Activated CD4-positive, alpha-beta T cell treated with anti-CD3 and anti-CD28 coated beads for 36 hours (primary cell): ENCODE measurements at places on chromosomes 7 and 10. TPM values are rescaled to one million over a fixed set of nuclear protein-coding genes. Genes with fewer than 3 reads are reported as not detected.

Gene SPDYE8
- total RNA-seq = not detected

Gene OR2A12
- total RNA-seq = not detected

Gene MBL2
- not detected for total RNA-seq

DNA sequence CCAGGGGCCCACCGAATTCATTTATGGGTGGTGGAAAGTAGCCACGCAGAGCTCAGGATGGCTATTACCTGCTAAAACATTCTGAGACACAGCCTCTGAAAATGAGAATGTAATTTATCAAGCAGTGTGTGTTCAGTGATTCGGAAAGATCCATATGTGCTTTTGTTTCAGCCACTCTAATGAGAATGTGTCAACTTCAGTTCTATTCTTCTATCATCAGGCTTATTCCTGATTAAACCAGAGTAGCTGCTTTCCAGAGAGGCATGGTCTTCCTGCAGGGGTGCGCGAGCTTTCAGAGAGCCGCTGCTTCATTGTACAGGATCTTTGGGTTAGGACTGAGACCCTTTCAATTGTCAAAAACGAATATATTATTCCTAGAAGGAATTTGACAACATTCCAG, 167.6 kb downstream of the OTUD1 start:
- no peak overlapping the region for H3K27ac ChIP-seq
- no peaks in the 10 kb centered on the region for H3K36me3 ChIP-seq
- H3K4me3 ChIP-seq = no peak overlapping the region
- DNase-seq = no peak

- H3K4me1 ChIP-seq = peaks cover 20% of the 10 kb centered on the region
- DNase-seq = no peak
- H3K27me3 ChIP-seq = no peaks in the 10 kb centered on the region
- no peaks in the 10 kb centered on the region for H3K36me3 ChIP-seq
- H3K4me3 ChIP-seq = peak overlapping the region; percentile 72
Measured at GRCh38 chr10:103677486-103678177, 177.7 kb downstream of the SH3PXD2A start.

- no peak for DNase-seq
- no peaks in the 10 kb centered on the region for H3K4me1 ChIP-seq
- no peaks in the 10 kb centered on the region for H3K27me3 ChIP-seq
- H3K27ac ChIP-seq = no peak overlapping the region
Measured at GRCh38 chr10:78772986-78773530, 295.7 kb upstream of the ZMIZ1 start.

DNA sequence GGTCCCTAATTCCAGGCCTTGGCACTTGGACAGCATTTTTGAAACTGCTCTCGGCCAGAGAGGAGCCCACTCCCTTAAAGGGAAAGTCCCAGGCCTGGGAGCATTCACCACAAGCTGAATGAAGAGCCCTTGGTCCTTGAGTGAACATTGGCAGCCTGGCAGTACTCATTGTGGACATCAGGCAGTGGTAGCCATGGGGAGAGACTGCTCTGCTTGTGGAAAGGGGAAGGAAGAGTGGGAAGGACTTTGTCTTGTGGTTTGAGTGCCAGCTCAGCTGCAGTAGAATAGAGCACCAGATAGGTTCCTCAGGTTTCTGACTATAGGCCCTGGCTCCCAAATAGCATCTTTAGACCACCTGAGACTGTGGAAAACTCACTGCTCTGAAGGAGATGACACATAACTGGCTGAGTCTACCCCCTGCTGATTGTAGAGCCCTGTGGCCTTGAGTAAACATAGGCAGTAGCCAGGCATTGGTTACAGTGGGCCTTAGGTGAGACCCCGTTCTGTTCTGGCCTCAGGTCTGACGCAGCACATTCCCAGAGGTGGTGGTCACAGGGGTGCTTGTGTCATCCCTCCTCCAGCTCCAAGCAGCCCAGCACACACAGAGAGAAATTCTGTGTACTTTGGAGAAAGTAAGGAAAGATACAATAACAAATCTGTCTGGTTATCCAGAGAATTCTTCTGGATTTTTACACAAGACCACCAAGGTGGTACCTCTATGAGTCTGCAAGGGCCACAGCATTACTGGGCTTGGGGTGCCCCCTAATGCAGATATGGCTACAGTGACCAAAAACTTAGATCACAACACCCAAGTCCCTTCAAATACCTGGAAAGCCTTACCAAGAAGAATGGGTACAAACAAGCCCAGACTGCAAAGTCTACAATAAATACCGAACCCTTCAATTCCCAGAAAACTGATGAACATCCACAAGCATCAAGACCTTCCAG, 153.8 kb downstream of the GNAI1 start:
- no peaks in the 10 kb centered on the region for H3K36me3 ChIP-seq
- H3K27me3 ChIP-seq = no peaks in the 10 kb centered on the region
- H3K4me1 ChIP-seq = no peaks in the 10 kb centered on the region
- H3K27ac ChIP-seq = no peak overlapping the region

DNA sequence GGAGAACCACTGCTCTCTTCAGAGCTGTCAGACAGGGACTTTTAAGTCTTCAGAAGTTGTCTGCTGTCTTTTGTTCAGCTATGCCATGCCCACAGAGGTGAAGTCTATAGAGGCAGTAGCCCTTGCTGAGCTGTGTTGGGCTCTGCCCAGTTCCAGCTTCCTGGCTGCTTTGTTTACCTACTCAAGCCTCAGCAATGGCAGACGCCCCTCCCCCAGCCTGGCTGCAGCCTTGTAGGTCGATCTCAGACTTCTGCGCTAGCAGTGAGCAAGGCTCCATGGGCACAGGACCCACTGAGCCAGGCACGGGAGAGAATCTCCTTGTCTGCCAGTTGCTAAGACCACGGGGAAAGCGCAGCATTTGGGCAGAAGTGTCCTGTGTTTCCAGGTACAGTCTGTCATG, 12.1 kb upstream of the CPA2 start:
- peaks cover 2% of the 10 kb centered on the region for H3K27me3 ChIP-seq
- H3K36me3 ChIP-seq = peaks cover 3% of the 10 kb centered on the region
- DNase-seq = no peak
- no peak overlapping the region for H3K4me3 ChIP-seq
- H3K4me1 ChIP-seq = no peaks in the 10 kb centered on the region
- no peak overlapping the region for H3K27ac ChIP-seq

GRCh38 chr10:129419397-129419796, 47.6 kb upstream of the MGMT start:
- no peak overlapping the region for H3K4me3 ChIP-seq
- no peak overlapping the region for H3K27ac ChIP-seq
- H3K4me1 ChIP-seq = no peaks in the 10 kb centered on the region

- no peaks in the 10 kb centered on the region for H3K36me3 ChIP-seq
- H3K4me3 ChIP-seq = no peak overlapping the region
- no peak for DNase-seq
Measured at GRCh38 chr10:100710151-100710871, 35.1 kb upstream of the PAX2 start.

DNA sequence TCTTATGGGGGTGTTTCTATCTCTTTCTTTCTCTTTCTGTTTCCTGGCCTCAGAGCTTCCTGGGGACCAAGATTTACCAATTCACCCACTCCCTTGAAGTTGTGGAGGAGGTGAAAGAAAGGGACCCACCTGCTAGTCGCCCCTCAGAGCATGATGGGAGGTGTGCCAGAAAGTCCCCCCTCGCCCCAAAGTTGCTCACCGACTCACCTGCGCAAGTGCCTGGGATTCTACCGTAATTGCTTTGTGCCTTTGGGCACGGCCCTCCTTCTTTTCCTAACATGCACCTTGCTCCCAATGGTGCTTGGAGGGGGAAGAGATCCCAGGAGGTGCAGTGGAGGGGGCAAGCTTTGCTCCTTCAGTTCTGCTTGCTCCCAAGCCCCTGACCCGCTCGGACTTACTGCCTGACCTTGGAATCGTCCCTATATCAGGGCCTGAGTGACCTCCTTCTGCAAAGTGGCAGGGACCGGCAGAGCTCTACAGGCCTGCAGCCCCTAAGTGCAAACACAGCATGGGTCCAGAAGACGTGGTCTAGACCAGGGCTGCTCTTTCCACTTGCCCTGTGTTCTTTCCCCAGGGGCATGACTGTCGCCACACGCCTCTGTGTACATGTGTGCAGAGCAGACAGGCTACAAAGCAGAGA, 12.2 kb downstream of the AQP1 start:
- H3K4me3 ChIP-seq = no peak overlapping the region
- no peaks in the 10 kb centered on the region for H3K36me3 ChIP-seq
- no peak overlapping the region for H3K27ac ChIP-seq

DNA sequence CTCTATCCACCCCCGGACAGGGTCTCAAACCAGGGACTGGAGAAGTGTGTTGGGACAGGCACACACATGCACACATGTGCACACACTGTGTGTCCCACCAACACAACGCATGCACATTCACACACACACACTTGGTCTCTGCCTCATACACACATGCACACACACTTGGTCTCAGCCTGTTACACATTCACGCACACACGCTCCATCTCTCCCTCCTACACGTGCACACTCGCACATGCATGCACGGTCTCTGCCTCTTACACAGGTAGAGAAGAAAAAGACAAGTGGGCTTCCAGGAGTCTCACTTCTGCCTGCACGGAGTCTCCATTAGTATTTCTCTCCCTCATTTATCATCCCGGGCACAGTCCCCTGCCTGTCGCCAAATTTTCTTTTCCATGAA, 171.2 kb downstream of the EBF3 start:
- no peak overlapping the region for H3K4me3 ChIP-seq
- DNase-seq = no peak
- peaks cover 1% of the 10 kb centered on the region for H3K36me3 ChIP-seq
- no peaks in the 10 kb centered on the region for H3K4me1 ChIP-seq
- H3K27me3 ChIP-seq = no peaks in the 10 kb centered on the region
- no peak overlapping the region for H3K27ac ChIP-seq
